Left ventricle myocardium inferior (tissue), 1 donor: ENCODE measurements at places on chromosomes 1 and 21. TPM values are rescaled to one million over a fixed set of nuclear protein-coding genes. Genes with fewer than 3 reads are reported as not detected.

GRCh38 chr21:15014221-15014620 is 50.6 kb downstream of the NRIP1 start:
- peaks cover 11% of the 10 kb centered on the region for H3K4me1 ChIP-seq
- no peaks in the 10 kb centered on the region for H3K36me3 ChIP-seq
- no peak for DNase-seq
- no peak overlapping the region for H3K4me3 ChIP-seq

- peaks cover 20% of the 10 kb centered on the region for H3K27me3 ChIP-seq
- H3K4me1 ChIP-seq, result no peaks in the 10 kb centered on the region
- H3K4me3 ChIP-seq, result no peak overlapping the region
- no peaks in the 10 kb centered on the region for H3K36me3 ChIP-seq
- H3K27ac ChIP-seq, result no peak overlapping the region
Observed at GRCh38 chr21:45900034-45900868, 81.3 kb upstream of the COL6A1 start.

GRCh38 chr1:151259351-151259750 is 4.8 kb downstream of the PSMD4 start:
- H3K36me3 ChIP-seq, result peaks cover 26% of the 10 kb centered on the region
- H3K4me3 ChIP-seq, result no peak overlapping the region
- H3K27me3 ChIP-seq, result no peaks in the 10 kb centered on the region
- peaks cover 32% of the 10 kb centered on the region for H3K4me1 ChIP-seq
- no peak overlapping the region for H3K27ac ChIP-seq
- no peak for DNase-seq

DNA sequence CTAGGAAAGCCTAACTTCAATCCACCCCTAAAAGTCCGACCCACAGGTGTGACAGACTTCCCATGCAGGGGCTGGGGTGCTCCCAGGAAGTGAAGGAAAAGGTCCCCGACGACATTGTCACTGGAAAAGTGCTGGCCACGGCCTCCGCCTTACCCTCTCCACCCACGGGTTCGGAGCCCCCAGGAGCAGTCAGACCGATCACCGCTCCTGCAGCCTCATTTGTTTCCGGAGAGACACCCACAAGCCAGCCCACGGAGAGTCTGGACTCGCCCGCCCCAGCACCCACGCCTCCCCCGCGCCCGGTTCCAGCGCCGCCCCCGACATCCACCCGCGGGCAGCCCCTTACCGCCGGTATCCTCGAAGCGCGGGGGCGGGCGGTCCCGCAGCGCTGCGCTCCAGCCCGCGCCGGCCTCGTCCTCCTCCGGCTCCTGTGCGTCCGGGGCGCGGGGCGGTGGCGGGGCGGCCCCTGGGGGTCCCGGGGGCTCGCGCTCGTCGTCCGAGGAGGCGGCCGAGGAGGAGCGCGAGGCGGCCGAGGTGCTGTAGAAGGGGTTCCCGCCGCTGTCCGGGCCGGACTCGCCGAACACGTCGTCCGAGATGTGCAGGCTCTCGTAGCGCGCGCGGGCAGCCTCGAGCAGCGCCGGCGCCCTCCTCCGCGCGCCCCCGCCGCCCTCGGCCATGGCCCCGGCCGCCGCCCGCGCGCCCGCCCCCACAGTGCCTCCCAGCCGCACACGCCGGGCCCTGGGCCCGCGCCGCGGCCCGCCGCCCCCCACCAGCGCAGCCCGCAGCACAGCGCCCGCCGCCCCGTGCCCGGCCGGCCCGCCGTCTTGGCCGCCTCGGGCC is 660 bp downstream of the PGBD5 start:
- peaks cover 35% of the 10 kb centered on the region for H3K4me1 ChIP-seq
- peaks cover 70% of the 10 kb centered on the region for H3K27me3 ChIP-seq
- no peak for DNase-seq
- H3K36me3 ChIP-seq, result no peaks in the 10 kb centered on the region
- peak overlapping the region; percentile 70 for H3K4me3 ChIP-seq

GRCh38 chr1:41689558-41689981 is 205.1 kb upstream of the EDN2 start:
- peaks cover 20% of the 10 kb centered on the region for H3K4me1 ChIP-seq
- no peak for DNase-seq
- no peaks in the 10 kb centered on the region for H3K36me3 ChIP-seq
- no peak overlapping the region for H3K4me3 ChIP-seq
- H3K27me3 ChIP-seq, result no peaks in the 10 kb centered on the region

DNA sequence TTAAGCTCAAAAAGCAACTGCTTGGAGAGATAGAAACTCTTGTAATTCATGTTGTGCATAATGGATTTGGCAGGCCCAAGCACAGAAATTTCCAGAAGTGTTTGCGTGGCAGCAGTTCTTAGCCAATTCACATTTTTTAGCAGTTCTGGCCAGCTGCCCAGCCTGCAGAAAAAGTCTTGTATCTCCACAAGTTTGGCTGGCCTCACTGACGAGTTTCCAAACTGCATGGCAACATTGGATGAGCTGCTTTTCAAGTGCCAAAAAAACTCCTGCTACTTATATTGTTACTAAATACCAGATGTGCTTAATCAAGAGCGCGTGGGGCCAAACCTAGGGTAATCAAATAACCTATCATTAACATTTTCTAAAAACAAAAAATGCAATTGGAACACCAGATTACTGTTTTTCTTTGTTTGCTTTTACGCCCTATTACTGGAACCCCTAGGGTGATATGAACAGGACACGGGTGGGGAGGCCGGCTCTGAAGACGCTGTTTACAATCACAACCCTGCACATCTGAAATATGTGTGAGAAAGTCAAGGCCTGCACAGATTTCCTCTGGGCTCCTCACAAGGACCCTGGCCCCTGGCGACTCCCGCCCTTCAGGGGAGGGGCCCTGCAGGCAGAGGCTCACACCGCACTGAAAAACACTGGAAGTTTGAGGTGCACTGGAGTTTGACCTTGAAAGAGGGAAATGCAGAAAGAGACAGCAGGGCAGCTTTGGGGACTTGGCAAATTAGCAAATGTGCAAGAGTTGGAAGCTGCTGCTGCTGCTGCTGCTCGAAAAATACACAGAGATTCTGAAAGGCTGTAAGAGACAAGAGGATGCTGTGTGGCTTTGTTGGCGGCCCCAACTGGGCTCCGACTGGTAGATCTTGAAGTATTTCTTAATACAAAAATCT is 55.2 kb upstream of the TARBP1 start:
- H3K36me3 ChIP-seq, result no peaks in the 10 kb centered on the region
- H3K4me3 ChIP-seq, result peak overlapping the region; percentile 22
- DNase-seq, result peak; percentile 94
- no peaks in the 10 kb centered on the region for H3K27me3 ChIP-seq

GRCh38 chr21:45357436-45358260 is 47.3 kb upstream of the COL18A1 start:
- DNase-seq, result peak; percentile 73
- H3K27me3 ChIP-seq, result no peaks in the 10 kb centered on the region
- no peaks in the 10 kb centered on the region for H3K36me3 ChIP-seq
- H3K27ac ChIP-seq, result peak overlapping the region; percentile 90

DNA sequence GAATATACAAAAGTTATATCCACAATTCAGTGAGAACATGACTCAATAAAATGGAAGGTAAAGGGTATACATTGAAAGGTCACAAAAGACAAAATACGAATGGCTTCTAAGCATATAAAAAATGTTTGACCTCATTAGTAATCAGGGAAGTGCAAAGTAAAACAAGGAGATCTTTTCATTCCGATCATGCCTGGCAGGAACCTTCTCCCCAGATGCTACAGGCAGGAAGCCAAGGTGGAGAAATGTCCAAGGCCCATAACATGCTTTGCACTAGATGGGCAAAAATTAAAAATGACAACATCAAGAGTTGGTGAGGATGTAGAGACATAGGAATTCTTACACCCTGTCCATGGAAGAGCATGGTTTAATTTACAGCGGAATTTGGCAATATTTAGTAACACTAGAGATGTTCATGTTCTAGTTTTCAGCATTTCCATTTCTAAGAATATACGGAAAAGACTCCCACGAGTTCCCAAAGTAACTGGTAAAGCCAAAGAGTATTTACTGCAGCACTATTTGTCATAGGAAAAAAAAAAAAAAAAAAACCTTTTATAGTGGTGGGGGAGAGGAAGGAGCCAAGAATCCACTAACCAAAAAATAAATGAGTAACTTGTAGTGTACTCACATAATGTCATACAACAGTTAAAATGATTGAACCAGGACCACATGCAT is 184.5 kb upstream of the KAZN start:
- peaks cover 16% of the 10 kb centered on the region for H3K27me3 ChIP-seq
- no peak for DNase-seq
- H3K36me3 ChIP-seq, result no peaks in the 10 kb centered on the region
- no peak overlapping the region for H3K4me3 ChIP-seq
- no peak overlapping the region for H3K27ac ChIP-seq
- H3K4me1 ChIP-seq, result no peaks in the 10 kb centered on the region

- H3K4me1 ChIP-seq, result peaks cover 11% of the 10 kb centered on the region
- no peak overlapping the region for H3K4me3 ChIP-seq
- H3K36me3 ChIP-seq, result peaks cover 91% of the 10 kb centered on the region
- DNase-seq, result no peak
- H3K27me3 ChIP-seq, result no peaks in the 10 kb centered on the region
Observed at GRCh38 chr1:17030206-17030605, 18.5 kb upstream of the ATP13A2 start.

- no peaks in the 10 kb centered on the region for H3K36me3 ChIP-seq
- no peaks in the 10 kb centered on the region for H3K27me3 ChIP-seq
- H3K4me3 ChIP-seq, result no peak overlapping the region
- H3K27ac ChIP-seq, result no peak overlapping the region
Observed at GRCh38 chr1:188127507-188127906, 1298.8 kb downstream of the PLA2G4A start.

- DNase-seq, result no peak
- no peaks in the 10 kb centered on the region for H3K4me1 ChIP-seq
- no peak overlapping the region for H3K27ac ChIP-seq
- no peaks in the 10 kb centered on the region for H3K27me3 ChIP-seq
Observed at GRCh38 chr1:221855156-221855555, 113.3 kb upstream of the DUSP10 start.

- H3K4me3 ChIP-seq, result peak overlapping the region; percentile 6
- DNase-seq, result peak; percentile 71
- H3K27me3 ChIP-seq, result no peaks in the 10 kb centered on the region
- H3K36me3 ChIP-seq, result no peaks in the 10 kb centered on the region
- peak overlapping the region; percentile 86 for H3K27ac ChIP-seq
Observed at GRCh38 chr1:207848234-207848633, 62.7 kb downstream of the CD34 start.

DNA sequence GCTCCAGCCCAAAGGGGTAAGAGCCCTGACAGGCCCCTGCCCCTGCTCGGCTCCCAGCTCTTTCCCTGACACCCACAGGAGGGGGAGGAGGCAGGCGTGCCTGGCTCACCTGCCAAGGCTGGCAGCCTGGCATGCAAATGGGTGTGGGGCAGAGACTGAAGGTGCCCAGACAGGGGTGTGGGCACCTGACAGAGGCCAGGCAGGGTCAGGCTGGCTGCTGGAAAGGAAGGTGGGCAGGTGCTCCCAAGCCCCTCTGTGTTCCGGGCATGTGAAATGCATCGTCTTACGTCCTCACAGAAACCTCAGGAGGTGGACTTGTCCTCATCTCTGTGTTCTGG is 19.4 kb upstream of the CASZ1 start:
- peaks cover 7% of the 10 kb centered on the region for H3K27me3 ChIP-seq
- H3K4me3 ChIP-seq, result no peak overlapping the region
- no peak overlapping the region for H3K27ac ChIP-seq
- H3K36me3 ChIP-seq, result no peaks in the 10 kb centered on the region
- peaks cover 25% of the 10 kb centered on the region for H3K4me1 ChIP-seq

DNA sequence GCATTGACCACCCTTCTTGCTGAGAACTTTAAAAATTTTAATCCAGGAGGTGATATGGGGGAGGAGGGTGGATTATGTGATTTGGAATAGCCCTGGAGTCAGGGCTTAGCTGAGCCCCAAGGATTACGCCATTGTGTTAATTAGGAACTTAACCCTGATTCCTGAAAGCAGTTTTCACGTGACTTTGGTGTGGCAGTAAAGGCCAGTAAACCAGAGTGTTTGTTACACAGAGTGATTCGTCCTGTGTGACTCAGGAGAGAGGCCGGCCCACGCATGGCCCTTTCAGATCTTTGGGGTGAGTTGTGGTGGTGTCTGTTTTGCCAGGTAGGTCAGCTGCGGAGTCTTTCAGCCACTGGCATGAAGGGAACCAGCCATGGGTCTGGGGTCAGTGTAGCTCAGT is 107.6 kb downstream of the NOS1AP start:
- H3K4me3 ChIP-seq, result no peak overlapping the region
- no peaks in the 10 kb centered on the region for H3K27me3 ChIP-seq
- H3K36me3 ChIP-seq, result no peaks in the 10 kb centered on the region
- no peak for DNase-seq
- H3K4me1 ChIP-seq, result peaks cover 6% of the 10 kb centered on the region

GRCh38 chr1:237875291-237875690 is 15.4 kb downstream of the ZP4 start:
- H3K36me3 ChIP-seq, result no peaks in the 10 kb centered on the region
- H3K4me3 ChIP-seq, result no peak overlapping the region

DNA sequence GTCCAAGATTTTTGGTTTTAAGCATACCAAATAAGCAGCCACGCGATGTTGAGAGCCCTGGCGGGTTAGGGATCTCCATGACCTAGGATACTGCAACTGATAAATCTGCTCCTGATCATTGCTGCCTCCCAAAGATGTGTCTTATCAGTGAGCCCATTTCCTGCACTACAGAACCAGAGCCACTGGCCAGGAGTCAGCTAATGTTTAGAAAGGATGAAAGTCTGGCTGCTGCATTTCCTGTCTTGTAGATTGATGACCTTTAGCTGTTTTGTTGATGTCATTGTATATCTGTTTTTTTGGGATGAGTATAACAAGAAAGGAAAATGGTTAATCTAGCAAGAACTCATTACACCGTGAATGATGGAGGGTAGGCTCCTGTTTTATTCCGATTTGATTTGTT is 74.5 kb downstream of the C1orf21 start:
- H3K36me3 ChIP-seq, result no peaks in the 10 kb centered on the region
- H3K4me3 ChIP-seq, result no peak overlapping the region
- peaks cover 75% of the 10 kb centered on the region for H3K4me1 ChIP-seq
- H3K27me3 ChIP-seq, result no peaks in the 10 kb centered on the region

DNA sequence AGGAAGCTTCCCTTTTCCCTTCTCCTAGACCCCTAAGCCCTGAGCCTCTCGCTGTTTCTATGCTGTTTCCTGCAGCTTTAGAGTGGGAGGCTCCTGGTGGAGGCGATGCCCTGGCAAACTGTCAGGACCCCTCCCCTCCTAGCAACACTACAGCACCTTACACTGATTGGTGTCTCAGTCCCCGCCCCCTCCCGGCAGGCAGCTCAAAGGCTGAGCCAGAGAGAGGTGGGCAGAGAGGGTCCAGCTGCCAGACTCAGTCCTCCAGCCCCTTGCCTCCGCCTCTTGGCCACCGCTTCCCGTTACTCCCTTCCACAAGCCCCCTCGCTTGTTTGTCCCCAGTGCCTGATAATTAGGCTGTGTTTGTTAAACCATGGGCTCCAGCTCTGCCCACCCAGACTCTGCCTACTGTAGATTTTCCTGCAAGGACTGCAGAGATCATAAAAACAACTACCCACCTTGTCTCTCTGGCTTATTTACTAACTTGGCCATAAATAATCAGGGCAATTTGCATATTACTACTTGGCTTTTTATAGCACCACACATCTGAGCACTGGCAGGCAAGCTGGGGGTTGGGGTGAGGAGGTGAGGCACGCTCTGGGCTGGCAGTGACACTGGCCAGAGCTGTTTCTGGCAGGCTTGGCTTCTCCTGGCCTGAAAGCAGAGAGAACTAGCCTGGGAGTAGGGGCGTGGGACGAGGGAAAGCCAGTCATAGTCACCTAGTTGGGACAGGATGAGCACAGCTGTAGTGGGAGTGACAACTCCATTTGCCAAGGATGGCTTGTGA is 107.5 kb downstream of the CSMD2 start:
- H3K4me1 ChIP-seq, result peaks cover 53% of the 10 kb centered on the region
- peak overlapping the region; percentile 63 for H3K27ac ChIP-seq
- DNase-seq, result peak; percentile 67
- H3K4me3 ChIP-seq, result peak overlapping the region; percentile 23

Gene NEGR1
- 9.7 TPM for total RNA-seq

Gene MFAP2
- total RNA-seq, result 3.0 TPM

Gene TBX15
- 0.63 TPM for total RNA-seq

Gene NECTIN4
- total RNA-seq, result not detected

Gene CAPN8
- not detected for total RNA-seq
